ENCODE measurements at places on chromosomes 7 and 10.

GRCh38 chr10:132588301-132589013 is 50.9 kb downstream of the INPP5A start:
- peak; percentile 73 for DNase-seq

GRCh38 chr10:3439183-3439582 is 266.6 kb upstream of the PITRM1 start:
- no peak for DNase-seq

- no peak for DNase-seq
Measured at GRCh38 chr10:97852840-97853405, 3.3 kb downstream of the GOLGA7B start.

GRCh38 chr7:101869026-101869900 is 51.8 kb downstream of the CUX1 start:
- DNase-seq: no peak

DNA sequence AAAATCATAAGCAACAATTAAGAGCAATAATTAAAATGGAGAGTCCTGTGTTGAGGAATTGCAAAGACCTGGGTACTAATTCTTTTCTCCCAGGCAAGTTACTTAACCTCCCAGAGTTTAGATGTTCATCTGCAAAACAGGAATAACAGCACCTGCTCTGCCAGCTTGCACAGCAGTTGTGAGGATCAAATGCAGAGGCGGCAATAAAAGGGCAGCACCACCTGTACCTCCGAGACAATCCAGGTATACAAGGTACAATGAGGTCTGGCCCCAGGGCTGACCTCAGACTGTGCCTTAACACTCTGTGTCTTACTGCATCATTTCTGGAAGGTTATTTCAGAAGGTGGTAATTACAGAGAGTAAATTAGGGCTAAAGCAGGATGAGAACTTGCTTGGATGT is 14.5 kb upstream of the FAM204A start:
- no peak for DNase-seq

- no peak for DNase-seq
Measured at GRCh38 chr10:14583252-14583651, 191.4 kb downstream of the FAM107B start.

DNA sequence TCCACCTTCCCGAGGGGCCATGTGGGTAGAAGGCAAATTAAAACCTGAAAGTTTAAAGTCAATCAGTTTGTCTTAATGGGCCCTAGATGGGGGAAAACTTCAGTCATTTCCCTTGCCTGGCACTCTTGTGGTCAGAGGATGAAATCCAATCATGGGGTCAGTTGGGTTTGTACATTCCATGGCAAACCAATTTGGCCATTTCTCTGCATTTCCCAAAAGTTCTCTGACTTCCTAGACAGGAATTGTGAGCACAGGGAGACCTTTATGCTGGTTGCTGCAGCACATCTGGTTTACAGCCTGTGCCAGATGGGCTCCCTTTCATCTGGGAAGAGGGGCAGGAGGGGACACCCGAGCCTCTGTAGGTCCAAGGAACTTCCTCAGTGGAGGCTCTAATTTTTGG is 113.0 kb downstream of the CYP26A1 start:
- DNase-seq: no peak

DNA sequence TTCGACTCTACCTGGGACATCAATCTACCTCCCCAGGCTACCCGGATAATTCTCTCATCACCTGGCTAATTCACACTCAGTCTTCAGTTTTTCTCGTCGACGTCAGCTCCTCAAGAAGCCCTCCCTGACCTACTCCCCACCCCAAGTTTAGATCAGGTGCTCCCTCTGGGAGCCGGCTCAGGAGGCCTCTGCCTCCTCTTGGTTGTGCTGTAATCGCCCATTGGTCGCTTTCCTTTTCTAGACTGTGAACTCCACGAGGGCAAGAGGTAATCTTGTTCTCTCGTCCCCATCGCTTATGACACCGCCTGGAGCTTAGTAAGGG is 461 bp upstream of the WIPF3 start:
- no peak for DNase-seq

- no peak for DNase-seq
Measured at GRCh38 chr7:78476851-78477405, 678.4 kb downstream of the PHTF2 start.
